Caudate nucleus (tissue), 63 donors: ENCODE measurements at places on chromosomes 2 and 18.

GRCh38 chr2:148048475-148049221, 27.8 kb downstream of the MBD5 start:
- DNase-seq = no peak

DNA sequence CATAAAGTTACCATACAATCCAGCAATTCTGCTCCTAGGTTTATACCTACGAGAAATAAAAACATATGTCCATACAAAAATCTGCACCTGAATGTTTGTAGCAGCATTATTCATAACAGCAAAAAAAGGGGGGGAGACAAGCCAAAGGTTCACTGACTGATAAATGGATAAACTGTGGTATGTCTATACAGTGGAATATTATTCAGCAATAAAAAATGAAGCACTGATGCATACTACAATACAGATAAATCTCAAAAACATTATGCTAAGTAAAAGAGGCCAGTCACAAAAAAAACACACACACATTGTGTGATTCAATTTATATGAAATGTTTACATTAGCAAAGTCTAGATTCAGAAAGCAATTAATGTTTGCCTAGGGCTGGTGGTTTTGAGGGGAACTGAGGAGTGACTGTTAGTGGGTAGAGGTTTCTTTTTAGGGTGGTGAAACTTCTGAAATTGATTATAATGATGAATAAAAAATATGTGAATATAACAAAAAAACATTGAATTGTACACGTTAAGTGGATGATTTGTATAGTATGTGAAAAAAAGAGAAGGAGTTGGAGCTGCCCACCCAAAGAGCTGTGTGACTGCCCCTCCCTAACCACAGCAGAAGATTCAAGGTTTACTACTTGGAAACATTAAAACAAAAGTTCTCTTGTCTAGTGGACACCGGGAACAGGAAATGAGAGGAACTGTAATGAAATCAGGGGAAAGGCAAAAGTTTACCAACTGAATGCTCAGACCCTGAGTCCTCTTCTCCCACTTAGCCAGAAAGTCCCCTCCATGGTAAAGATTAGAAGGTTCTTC, 13.4 kb downstream of the COLEC12 start:
- DNase-seq = no peak

DNA sequence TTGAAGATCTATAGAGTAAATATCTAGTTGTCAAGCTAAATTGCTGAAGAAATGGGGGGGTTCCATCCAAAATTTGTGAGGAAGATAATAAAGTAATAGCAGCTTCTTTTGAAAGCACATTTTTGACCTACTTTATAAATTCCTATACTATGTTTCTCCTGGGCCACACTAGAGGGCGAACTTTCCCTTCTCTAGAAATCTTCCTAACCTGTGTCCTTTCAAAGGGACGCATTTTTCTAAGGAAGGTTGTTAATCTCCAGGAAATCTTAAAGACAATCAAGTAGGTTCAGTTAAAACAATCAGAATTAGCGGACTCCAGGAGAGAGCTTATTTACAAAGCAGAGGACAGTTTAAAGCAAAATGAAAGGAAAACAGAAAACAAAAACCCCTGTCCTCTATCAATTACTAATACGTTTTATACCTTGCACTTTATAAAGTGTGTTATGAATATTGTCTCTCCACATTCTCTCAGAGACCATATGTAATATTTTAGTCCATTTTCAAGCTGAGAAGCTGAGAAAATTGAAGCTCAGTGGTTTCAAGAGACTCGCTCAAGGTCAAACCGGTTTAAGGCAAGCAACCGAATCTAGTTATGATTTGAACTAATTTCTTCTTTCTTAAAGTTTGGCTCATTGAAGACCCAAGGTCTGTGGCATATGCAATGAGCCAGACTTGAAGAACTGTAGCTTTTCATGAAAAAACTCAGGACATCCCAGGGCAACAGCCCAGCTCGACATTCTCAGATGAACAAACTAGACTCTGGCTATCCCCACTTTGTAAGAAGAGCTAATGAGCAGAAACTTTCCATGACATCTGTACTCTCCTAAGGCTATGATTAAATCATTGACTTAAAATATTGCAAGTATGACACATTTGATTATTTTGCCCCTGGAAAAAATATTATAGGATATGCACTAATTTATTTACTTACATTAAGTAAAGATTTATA, 273.6 kb downstream of the PAX3 start:
- DNase-seq = no peak

GRCh38 chr2:10932345-10933151, 20.8 kb downstream of the KCNF1 start:
- DNase-seq = no peak
